ENCODE measurements at places on chromosomes 1 and 21.

DNA sequence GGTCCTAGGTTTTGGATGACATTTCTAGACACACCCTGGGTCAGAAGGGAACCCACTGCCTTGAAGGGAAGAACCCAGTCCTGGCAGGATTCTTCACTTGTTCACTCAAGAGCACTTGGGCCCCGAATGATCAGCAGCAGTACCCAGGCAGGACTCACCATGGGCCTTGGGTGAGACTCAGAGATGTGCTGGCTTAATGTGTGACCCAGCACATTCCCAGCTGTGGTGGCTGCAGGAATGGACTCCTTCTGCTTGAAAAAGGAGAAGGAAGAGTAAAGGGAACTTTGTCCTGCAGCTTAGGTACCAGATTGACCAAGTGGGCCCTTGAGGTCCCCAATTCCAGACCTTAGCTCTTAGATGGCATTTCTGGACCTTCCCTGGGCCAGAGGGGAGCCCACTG is 12.3 kb upstream of the SMAP2 start:
- no peak for DNase-seq

DNA sequence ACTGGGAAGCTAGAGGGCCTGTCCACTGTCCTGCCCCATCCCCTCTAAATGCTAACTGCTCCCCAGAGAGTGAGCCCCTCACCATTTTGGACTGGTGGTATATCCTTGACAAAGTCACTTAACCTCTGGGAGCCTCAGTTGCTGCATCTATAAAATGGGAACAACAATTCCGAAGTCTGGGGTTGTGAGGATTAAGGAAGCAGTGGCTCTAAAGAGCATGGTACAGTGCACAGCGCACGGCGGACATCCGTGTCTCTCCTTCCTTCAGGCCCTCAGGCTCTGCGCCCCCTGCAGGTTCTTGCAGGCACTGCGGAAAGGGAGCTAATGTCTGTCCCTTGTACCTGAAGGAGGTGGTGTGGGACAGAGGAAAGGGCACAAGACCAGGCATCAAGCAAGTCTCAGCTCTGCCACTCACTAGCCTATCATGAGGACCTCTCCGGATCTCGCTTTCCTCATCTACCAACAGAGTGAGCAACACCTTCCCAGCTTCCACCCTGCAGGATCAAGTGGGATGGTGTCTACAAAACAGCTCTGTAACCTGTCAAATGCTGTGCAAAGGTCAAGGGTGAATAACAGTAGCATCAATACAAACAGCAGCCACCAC is 20.1 kb downstream of the ECE1 start:
- DNase-seq, result peak; percentile 88

DNA sequence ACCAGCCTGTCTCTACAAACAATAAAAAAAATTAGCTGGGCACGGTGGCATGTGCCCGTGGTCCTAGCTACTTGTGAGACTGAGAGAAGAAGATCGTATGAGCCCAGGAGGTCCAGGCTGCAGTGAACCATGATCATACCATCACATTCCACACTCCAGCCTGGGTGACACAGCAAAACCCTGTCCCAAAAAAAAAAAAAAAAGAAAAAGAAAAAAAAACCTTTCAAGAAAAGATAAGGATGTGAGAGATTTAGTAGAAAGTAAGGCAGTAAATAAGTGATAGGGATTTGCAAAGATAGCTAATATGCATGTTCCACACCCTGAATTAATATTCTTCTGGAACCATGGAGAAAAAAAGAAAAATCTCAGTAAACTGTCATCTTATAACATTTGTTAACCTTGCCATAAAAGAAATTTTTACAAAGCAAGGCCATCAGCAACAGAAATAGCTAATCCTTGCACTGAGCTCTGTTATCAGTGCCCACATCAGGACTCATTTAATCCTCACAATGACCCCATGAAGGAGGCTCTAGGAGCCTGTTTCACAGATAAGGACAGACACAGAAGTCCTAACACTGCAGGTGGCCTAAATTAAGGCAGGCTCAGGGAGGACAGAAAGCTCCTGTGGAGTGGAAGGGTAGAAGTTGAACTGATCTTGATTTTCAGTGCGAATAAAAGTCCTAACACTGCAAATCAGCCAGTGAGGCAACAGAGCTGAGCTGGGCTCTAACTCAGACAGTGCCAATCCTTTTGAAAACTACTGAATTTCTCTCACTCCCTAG is 7.6 kb downstream of the GNB1 start:
- no peak for DNase-seq

GRCh38 chr1:234608911-234609690 is 877 bp downstream of the IRF2BP2 start:
- peak; percentile 73 for DNase-seq

DNA sequence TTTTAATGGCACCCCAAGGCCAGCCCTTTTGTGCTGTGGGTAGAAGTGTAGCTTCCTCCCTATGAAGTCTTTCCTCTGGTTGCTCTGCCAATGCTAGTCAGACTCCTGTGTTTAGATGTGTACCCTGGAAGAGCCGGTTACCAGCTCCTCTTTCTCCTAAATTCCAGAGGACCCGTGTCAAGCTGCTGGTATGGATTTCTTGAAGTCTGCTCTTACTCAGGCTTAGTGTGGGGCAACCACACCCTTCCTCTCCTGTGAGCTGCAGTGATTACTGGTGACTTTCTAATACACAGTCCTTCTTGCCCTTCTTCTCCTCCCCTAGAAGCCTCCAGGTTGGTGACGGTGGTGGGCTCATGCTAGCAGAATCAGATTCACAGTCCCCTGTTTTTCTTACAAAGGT is 74.1 kb upstream of the AKT3 start:
- DNase-seq, result no peak

DNA sequence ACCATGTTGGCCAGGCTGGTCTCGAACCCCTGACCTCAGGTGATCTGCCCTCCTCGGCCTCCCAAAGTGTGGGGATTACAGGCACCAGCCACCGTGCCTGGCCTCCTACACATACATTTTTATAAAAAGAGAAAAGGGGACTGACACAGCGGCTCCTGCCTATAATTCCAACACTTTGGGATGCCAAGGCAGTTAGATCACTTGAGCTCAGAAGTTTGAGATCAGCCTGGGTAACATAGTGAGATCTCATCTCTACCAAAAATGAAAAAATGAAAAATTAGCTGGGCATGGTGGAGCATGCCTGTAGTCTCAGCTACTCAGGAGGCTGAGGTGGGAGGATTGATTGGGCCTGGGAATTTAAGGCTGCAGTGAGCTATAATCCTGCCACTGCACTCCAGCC is 23.4 kb downstream of the ZNF281 start:
- DNase-seq, result no peak

- DNase-seq, result no peak
Observed at GRCh38 chr1:178548108-178548507, 35.2 kb downstream of the TEX35 start.

DNA sequence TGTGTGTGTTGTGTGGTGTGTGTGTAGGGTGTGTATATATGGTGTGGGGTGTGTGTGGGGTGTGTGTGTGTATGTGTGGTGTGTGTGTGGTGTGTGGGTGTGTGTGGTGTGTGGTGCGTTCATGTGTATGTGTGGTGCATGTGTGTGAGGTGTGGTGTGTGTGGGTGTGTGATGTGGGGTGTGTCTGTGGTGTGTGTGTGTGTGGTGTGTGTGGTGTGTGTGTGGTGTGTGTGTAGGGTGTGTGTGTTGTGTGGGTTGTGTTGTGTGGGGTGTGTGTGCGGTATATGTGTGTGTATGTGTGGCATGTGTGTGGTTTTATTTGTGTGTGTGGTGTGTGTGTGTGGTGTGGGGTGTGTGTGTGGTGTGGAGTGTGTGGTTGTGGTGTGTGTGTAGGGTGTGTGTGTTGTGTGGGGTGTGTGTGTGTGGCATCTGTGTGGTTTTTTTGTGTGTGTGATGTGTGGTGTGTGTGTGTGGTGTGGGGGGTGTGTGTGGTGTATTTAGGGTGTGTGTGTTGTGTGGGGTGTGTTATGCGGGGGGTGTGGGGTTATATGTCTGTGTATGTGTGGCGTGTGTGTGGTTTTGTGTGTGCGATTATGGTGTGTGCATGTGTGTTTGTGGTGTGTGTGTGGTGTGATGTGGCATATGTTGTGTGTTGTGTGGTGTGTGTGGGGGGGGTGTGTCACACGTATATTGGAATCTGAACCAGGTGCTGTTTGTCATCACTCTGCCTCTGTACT is 17.1 kb upstream of the ZBTB21 start:
- DNase-seq, result no peak

- DNase-seq, result no peak
Observed at GRCh38 chr1:30109853-30110252, 613.5 kb downstream of the MATN1 start.

Data from CD4-positive, alpha-beta T cell treated with Interleukin-17A for 4 hours (primary cell).